Muscle of leg (tissue), 16 donors: ENCODE measurements at places on chromosomes 2 and 18. TPM values are rescaled to one million over a fixed set of nuclear protein-coding genes. Genes with fewer than 3 reads are reported as not detected.

DNA sequence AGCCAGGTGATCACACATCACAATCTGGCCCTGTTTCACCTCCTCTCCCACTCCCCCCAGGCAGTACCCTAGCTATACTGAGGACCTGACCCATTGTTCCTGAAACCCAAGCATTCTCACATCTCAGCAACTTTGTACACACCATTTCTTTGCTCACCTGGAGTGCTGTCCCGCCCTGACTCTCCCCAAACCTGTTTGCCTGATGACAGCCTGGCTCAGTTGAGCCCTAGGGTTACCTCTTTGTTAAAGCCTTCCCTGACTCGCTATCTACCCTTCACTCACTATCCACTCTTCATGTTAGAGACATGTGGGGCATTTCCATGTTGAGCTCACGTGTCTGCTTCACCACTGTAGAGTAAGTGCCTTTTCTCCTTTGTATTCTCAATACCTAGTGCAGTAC is 49.1 kb downstream of the GREB1L start:
- no peak for DNase-seq

DNA sequence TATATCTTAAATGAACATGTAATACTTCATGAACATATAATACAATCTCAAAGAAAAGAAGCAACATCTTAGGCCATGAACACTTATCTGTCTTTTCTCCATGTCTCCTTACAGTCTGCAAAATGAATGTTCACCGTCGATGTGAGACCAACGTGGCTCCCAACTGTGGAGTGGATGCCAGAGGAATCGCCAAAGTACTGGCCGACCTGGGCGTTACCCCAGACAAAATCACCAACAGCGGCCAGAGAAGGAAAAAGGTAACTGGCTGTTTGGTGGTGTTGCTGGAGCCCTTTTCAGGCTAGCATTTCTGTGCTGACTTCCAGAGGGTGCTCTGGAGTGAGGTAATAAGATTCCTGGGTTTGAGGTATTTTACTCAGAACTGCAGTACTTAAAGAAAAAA is 295.9 kb upstream of the EPAS1 start:
- no peak for DNase-seq

DNA sequence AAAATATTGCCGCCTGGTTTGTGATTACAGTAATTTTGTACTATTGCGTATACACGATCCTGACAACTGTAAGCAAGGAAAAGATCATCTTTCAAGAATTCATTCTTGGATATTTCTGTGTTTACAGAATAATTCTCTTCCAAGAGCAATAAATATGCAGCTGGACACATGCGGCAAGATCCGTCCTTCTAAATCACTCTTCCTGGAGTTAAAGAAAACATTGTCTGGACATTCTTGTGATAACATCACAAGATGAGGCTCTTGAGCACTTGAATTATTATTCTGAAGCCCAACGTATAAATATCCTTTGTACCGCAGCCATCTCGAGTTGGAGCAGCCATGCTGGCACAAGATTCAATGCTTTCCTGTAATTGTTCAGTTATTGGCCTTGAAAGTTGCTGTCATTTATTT is 9.9 kb downstream of the FHL2 start:
- DNase-seq, result peak; percentile 89

DNA sequence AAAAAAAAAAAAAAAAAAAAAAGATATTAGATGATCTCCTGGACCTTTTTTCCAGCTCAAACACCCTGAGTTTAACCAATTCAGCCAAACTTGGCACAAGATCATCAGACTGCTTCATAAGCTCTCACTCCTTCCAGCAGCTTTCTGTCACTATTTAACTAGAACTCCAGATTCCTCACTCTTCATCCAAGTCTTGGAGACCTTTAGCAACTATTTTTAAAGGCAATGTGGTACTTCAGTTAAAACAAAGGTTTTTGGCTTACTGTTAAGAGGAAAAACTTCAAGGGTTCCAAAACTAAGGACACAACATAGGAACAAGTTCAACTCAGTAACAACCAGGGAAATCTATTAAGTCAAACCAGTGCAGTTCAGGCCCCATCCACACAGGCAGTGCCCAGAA is 23.2 kb downstream of the LAMA1 start:
- peak; percentile 95 for DNase-seq

DNA sequence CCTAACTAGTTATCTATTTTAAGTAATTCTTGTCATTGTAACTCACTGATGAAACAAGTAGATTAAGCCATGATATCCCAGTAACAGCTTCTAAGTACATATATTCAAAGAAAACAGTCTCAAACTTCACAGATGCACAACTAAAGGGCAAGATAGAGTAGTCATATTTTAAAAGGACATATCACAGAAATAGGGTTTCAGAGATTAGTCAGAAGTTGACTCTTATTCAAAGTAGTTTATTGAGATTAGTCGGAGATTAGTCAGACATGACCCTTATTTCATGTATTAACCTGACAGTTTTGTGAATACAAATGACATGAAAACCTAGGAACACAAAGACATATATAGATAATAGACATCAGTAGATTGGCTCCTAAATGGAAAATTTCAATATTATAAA is 15.9 kb upstream of the CHAC2 start:
- DNase-seq, result no peak

- DNase-seq, result no peak
These were observed 152.7 kb downstream of the UBR3 start for GRCh38 chr2:169980001-169980400.

GRCh38 chr18:10840743-10841142 is 308.6 kb downstream of the PIEZO2 start:
- no peak for DNase-seq

- DNase-seq, result no peak
These were observed 6.8 kb upstream of the HS1BP3 start for GRCh38 chr2:20657522-20658235.

GRCh38 chr2:191869178-191869577 is 22.3 kb upstream of the CAVIN2 start:
- DNase-seq, result no peak

- no peak for DNase-seq
These were observed 94.5 kb downstream of the ZBTB7C start for GRCh38 chr18:48314690-48315089.

DNA sequence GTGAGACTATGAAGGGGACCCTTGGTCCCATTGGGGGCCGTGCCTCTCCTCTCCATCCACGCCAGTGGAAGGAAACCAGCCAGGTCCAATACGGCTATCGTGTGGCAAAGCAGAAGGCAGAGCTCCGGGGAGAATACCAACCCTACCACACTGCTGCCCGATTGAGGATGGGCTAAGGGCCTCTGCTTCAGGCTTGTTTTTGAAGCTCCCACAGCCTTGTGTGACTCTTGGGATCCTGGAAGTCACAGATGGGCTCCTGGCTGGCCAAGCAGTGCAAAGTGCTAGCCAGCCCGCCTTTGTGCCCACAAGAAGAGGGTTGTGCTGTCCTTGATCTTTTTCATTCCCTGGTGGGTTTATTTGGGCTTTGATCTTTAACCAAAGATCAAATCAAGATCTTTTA is 70.6 kb upstream of the ID2 start:
- DNase-seq, result no peak

DNA sequence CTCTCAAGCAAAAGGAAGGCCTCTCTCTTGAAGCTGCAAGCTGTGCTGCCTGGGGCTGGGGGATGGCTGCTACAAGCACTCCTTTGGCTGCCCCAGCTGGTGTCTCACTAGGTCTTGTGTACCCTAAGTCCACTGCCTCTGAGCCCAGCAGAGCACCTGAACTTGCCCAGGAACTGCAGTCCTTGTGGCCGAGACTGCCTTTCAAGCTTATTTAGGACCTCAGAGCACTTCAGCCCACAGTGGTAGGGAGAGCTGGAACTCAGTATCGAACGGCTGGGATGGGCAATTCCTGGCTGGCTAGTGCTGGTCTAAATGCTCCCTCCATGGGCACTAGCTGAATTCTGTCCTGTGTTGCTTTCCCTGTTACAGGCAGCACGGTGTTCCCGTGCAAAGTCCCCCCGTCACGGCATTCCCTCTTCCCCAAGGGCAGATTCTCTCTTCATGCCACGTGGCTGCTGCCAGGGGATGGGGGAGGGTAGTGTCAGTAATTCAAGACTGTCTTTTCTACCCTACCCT is 25.9 kb downstream of the STPG4 start:
- DNase-seq, result no peak

- peak; percentile 47 for DNase-seq
These were observed 36.4 kb upstream of the CXCR4 start for GRCh38 chr2:136154384-136154783.

- DNase-seq, result no peak
These were observed 21.6 kb downstream of the PTPN2 start for GRCh38 chr18:12862467-12862866.

DNA sequence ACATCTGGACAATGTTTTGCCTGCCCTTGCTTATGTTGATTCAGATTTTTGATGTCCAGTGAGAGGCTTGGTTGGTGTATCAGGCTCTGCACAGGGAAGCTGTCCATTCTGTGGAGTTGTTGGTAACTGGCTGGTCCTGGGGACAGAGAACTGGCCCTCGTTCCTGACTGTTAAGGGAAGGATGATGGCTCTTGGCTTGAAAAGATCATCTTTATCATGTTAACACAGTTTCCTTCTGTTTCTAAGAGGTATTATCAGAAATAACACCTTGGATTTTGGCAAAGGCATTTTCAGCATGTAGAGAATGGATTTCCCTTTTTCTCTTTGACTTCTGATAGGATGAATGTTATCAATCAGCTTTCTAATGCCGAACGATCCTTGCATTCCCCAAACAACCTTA is 19.3 kb downstream of the STK25 start:
- DNase-seq, result no peak

GRCh38 chr18:22543769-22544168 is 126.1 kb upstream of the CTAGE1 start:
- DNase-seq, result peak; percentile 77

DNA sequence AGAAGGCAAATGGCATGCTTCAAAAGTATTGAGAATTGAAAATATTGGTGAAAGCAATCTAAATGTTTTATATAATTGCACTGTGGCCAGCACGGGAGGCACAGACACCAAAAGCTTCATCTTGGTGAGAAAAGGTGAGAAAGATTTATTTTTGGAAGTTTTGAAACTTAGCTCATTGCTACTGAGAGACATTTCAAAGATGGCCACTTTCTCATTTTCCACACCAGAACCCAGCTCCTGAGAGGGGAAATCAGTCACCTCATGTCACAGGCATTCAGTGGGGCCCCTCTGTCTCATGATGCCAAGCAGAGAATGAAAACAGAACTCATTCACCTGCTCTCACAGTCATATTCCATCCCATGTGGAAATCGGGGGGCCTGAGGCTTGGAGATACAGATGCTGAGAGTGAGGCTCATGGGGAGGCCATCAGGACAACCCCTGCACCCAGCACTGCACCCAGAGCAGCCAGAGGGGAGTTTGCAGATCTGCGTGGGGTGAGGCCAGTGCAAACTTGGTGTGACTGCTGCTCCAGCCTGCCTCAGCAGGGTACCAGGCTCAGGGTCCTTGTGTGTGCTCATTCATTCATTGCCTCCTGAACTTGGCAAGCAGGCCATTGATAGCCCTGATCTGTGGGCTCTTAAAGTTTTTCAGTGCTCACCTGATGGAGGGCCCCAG is 31.4 kb downstream of the IL18R1 start:
- no peak for DNase-seq

- DNase-seq, result peak; percentile 92
These were observed 34.7 kb downstream of the NAPG start for GRCh38 chr18:10560452-10561045.

DNA sequence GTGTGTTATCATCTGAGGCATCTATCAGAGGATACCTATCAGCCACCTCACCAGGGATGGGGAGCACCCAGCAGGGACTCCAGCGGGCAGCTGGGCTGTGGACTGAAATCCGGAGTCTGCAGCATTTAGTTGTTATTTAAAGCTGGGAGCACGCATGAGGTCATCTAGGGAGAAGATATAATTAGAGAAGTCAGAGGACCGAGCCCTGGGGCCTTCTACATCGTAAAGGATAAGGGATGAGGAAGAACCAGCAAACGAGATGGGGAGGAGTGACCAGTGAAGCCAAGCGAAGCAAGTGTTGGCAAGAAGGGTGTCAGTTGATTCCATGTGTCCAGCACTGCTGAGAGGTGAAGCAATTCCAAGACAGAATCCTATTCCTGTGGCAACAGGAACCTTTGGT is 70.3 kb downstream of the STEAP3 start:
- no peak for DNase-seq

DNA sequence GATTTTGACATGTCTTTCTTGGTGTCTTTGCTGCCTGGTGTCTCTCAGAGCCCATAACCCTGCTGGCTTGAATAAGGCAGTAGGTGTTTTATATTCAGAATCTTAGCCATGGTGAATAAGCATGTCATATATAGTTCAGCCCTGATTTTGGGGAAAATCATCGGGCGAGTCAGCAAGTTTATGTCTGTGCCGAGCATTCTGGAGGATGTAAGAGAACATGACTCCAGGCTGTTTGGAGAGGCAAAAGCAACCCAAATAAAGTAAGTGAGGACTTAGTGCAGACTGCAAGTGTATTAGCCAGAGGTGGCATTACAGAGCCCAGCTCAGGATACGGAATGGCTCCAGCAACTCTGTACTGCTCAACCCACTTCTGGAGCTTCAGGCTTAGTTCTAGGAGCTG is 50.3 kb downstream of the TCF7L1 start:
- DNase-seq, result no peak

GRCh38 chr18:58315041-58315440 is 271.0 kb downstream of the NEDD4L start:
- DNase-seq, result no peak

DNA sequence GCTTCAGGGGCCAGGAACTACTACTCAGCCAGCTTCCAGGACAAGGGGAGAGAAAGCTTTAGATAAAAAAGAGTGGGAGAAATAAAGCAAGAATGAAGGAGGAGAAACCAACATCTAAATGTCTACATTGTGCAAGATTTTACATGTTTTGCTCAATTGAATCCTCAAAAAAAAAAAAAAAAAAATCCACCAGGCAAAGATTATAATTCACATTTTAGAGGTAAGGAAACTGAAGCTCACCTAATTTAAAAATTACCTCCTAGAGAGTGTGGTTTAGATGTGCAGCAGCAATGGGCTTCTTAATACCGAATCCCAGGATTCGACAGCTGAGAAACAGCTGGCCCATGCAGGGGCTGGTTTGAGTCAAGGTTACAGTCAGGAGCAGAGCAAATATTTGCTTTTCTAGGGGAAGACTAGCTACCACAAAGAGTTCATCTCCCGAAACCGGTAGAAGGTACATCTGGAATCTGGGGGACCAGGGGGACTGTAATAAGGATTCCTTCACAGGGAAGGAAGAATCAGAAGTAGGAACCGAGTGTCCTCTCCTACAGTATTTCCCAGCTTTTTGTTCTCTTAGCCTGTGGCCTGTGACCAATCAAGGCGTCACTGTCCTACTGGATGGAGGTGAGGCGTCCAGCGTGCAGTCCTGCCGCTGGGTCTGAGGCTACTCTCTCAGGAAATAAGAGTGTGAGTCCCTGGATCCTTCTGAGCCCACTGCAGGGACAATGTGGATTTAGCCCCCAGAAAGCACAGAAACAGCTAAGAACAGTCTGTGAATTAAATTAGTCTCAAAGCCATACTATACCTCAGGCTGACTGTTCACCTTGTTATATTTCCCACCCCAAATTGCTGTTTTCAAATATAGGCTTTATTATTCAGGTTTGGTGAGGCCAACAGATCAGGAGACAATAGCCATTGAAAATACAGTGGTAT is 42.3 kb downstream of the IL1R2 start:
- no peak for DNase-seq

- DNase-seq, result no peak
These were observed 296.5 kb upstream of the EPAS1 start for GRCh38 chr2:46000660-46001059.

GRCh38 chr18:37985126-37985525 is 419.5 kb upstream of the CELF4 start:
- no peak for DNase-seq

PRKAG3 gene
- 19.3 TPM for total RNA-seq

FNDC4 gene
- total RNA-seq, result 11.0 TPM

GALNT13 gene
- 0.31 TPM for total RNA-seq

HOXD4 gene
- total RNA-seq, result 2.2 TPM

ITGA6 gene
- total RNA-seq, result 88.6 TPM

RAB27B gene
- 0.80 TPM for total RNA-seq
